Fibroblast of lung (primary cell): ENCODE measurements at places on chromosomes 4 and X.

GRCh38 chr4:121656269-121656641 is 40.5 kb downstream of the ANXA5 start:
- peak; percentile 88 for DNase-seq

DNA sequence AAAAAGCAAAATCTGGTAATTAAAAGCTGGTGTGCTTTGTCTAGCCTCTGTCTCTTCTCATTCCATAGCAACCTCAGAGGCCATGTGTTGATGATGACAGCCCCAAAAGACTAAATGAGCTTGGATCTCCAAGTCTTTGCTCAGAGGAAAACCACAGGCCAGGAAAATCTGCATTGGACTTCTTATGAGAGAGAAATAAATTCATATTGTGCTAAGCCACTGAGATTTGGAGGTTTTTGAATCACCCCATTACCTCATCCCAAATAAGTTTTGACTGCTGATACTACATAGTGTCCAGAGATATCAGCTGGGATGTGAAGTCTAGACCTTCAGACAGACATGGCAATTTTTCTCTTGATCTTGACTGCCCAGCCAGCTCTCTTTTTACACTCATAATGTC is 178.6 kb upstream of the DIPK2B start:
- no peak for DNase-seq

DNA sequence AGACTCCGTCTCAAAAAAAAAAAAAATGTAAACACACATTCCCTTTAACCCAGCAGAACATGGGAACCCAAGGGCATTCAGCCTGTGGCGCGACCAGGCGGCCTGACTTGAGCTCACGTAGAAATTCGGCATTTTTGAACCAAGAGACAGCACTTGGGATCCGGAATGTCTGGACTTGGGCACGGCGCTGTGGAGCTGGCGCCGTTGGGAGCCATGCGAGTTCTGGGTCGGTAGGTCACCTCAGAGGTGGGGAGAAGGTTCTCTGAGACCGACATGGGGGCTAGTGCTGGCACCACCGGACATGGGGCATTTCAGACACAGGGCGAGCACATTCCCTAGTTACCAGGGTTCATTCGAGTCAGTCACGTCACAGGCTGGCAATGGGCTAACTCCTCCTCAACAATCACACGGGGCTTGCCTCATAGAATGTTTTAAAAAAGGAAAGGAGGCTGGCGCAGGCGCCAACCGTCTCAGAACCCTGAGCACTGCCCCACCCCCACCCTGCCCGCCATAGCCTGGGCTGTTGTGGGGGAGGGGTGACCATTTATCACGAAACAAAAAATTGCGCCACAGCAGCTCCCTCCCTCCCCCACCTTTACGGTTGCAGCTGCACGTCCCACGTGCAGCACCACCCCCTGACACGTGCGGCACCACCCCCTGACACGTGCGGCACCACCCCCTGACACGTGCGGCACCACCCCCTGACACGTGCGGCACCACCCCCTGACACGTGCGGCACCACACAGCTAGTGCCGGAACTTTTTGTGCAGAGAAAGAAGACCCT is at the start of gene TEX28:
TEX28 (minus strand) TSS at position 334 of the 784 bp plus-strand sequence. CDS start 3,007 bp downstream, outside the sequence.
- DNase-seq, result no peak

- no peak for DNase-seq
These were observed 1028.9 kb upstream of the INTU start for GRCh38 chr4:126603825-126604224.
